ENCODE measurements at places on chromosomes 16 and 17. TPM values are rescaled to one million over a fixed set of nuclear protein-coding genes. Genes with fewer than 3 reads are reported as not detected.

HSD17B1 gene
- 0.49 TPM for total RNA-seq

PIGQ gene
- 52.6 TPM for total RNA-seq

DNA sequence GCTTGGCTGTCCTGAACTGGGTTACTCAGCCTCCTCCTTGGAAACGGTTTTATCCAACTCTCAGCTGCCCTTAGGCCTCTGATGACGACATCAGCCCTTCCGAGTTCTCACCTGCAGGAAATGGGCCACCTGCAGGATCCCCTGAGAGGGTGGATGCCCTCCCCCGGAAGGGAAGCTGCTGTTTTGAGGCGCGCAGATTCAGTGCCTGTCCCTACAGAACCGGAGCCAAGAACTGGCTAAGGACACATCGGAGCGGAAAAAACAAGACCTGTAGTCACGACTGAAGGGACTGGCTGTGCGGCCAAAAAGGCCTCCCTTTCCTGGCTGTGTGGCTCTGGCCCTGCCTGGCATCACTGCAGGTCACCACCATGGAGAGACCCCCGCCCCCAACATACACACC is 11.7 kb upstream of the C16orf95 start:
- DNase-seq = no peak

- no peak for DNase-seq
Measured at GRCh38 chr17:47792979-47793378, 28.6 kb downstream of the OSBPL7 start.

DNA sequence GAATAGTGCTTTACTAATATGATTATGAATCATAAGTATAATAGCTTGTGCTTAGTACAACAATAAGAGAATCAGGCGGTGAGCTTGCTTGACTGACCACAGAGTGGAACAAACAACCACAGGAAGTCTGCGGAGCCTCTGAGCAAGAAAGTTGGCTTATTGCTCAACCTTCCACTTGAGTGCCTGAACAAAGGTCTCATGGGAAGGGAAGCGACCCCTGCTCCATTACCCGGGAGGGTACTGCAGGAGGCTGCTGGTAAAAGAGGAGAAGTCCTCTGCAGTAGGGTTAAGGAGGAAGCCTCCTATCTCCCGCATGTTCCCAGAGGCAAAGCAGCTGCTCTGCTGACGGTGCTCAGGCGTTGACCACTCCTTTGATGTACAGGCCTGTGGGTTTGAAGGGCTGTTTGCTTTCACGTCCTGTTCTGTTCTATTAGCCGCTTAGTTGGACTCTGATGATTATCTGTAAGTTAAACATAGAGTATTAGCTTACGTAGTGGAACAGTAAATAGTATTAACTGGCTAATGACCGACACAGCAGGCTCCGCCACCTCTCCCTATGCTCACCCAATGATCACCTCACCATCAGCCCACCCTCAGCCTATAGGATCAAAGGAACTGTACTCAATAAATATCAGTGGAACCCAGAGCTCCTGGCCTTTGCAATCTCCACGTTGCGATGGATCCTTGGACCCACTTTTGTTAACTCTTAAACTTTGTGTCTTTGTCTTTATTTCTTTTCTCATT is 17.5 kb downstream of the ALOX15B start:
- peak; percentile 31 for DNase-seq

DNA sequence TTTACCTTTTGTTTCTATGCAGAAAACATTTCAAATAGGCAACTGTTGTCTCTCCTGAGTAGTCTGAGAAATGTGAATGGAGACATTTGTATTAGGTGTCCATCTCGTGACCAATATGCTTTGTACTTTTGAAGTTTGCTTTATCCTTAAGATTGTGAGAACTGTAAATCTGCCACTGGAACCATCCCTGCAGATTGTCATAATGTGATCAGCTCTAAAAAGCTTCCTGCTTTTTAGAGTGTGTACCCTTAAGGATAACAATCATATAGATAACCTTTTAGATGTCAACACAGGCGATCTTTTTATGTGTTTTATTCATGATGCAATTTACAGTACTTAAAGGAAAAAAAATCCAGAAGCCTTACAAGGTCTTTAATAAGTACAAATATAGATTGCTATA is 63.5 kb downstream of the PRKCA start:
- DNase-seq = no peak

Data from activated T-helper 1 cell treated with anti-CD3 and anti-CD28 coated beads, Interleukin-12 subunit alpha, Interleukin-12 subunit beta, Interleukin-2, Interleukin-4 antibody, amounts not matched to agents 30 ng/mL and 10 ng/mL and 1 ng/mL, durations not matched to agents 14 hours and 24 hours and 36 hours (primary cell).